Activated CD8-positive, alpha-beta memory T cell treated with anti-CD3 and anti-CD28 coated beads, Interleukin-2, amount 50 U/mL, for 4 hours (primary cell): ENCODE measurements at places on chromosomes 1 and 21.

DNA sequence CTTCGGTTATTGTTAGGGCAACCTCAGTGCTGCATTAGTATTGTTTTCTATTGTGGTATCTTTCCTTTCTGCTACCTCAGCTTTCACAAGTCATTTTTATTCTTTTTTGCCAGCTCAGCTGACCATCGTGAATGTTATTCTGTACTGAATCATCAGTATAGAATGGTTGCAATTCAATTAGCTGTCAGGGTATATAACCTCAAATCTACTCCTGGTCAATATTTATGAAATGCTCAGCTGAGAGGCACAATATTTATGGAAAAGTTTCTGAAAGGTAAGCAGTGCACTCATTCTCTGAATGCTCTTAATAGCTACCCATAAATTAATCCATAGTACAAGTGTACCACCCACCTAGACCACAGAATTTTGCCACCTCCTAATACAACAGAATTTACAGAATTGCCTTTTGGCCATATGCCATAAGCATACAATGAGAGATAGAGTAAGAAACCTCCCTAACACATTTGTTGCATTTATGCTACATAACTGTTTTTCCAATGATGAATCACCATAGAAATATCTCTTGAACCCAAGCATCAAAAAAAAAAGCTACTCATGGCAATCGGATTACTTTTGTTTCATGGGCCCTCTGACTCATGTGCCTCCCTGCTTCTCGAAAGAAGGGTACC lies 732.6 kb upstream of the CHRM3 start:
- no peak for DNase-seq

- no peak for DNase-seq
Measured at GRCh38 chr1:186304982-186305949, 69.8 kb downstream of the TPR start.

DNA sequence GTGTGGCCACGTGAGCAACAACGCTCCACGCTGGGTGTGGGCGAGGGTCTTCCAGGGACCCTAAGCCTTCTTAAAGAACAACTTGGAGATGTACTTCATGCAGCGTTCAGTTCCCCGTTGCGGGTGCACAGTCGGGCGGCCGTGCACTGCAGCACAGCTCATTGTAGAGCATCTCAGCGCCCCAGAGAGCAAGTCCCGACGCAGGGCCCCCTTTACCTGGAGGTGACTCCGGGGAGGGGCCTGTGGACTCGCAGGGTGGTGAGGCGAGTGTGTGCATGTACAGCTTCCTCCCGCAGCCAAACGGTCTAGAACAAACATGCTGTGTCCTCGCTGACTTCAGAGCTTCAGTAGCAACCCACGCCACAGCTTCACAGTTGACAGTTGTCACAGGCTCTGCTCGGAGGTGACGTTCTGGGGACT lies 19.5 kb downstream of the RRP1 start:
- no peak for DNase-seq

GRCh38 chr1:93753791-93754763 lies 72.4 kb upstream of the BCAR3 start:
- no peak for DNase-seq

DNA sequence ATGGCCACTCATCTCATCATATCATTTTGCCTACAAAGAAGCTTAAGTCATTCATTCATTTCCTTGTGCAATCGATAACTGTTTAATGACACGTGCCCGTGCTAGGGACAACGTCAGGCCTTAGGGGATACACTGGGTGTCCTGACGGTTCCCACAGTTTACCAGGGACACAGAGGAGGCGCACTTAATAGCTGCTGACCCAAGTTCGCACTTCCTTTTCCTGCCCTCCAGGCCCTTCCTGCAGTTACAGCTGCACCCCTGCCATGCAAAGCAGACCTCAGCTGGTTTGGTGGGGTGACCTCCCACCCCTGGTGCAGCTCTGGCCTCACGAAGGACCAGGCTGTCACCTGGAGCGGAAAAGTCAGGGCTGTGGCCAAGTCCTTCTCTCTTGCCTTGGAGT lies 4.2 kb downstream of the SPATA21 start:
- DNase-seq, result no peak

DNA sequence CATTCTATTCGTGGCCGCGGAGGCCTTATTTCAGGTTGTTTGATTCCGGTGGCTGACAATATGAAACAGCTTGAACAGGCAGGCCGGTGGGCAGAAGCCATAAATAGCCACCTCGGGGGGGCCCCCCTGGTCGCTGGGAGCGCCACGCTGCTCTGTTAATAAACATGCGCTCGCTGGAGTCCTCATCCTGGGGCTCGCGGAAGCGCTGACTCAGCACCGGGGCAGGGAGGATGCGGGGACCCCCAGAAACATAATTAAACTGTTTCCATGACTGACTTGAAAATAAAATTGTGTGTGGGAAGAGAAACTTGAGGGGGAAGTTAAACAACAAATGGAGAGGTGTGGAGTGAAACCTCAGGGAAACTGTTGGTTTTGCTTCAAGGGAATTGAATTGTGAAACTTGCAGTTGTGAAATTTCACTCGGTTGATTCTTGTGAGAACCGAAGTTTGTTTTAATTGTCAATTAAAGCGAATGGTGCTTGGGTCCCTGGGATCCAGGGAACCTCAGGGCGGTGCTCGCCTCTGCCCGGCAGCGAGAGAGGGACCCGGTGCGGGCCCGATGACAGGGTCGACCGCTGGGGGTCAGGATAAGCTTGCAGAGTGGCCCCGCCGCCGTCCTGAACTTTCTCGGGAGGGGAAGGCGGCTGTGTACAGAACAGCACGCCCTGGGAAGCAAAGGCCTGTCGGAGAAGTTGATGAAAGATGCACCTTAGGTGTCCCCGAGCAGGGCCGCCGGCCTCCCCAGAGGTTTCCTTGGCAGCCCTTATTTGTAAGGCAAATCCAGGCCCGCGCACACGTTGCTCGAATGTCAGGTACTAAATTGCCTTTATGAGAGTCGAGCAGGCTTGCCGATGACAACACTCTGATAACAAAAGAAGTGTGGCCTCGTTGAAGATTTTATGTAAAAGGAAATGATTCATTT lies 176.9 kb upstream of the LMO4 start:
- DNase-seq, result peak; percentile 35

DNA sequence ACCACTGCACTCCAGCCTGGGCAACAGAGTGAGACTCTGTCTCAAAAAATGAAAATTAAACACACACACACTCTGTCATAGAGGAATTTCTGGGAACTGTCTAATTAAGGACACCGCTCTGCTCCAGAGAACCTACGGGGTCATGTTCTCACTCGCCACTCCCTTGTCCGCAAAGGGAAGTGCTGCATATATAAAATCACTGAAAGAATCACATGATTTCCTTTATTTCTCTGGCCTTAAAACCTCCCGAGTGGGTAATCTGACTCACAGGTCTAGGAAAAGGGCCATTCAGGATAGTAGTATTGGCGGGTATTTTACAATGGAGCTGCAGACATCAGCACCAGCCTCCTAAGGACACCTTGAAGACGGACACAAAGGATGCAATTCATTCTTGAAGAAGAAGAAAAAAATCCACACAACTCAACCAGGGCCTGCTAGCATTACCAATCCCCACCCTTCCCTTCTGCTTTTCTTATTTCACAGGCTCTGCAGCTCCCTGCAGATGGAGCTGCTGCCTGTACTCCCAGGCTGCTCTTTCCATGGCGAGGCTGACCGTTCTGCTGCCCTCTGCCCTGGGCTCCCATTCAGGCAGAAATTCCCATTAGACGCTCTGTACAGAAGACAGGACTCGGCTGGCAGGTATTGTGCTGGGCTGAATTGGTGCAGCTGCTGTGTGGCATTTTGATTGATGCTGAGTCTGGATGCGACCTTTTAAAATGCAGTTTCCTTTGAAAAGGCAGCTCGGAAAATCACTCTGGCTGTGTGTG lies 53.3 kb upstream of the FAM89A start:
- no peak for DNase-seq

GRCh38 chr1:18640228-18641004 lies 9.8 kb downstream of the PAX7 start:
- no peak for DNase-seq

DNA sequence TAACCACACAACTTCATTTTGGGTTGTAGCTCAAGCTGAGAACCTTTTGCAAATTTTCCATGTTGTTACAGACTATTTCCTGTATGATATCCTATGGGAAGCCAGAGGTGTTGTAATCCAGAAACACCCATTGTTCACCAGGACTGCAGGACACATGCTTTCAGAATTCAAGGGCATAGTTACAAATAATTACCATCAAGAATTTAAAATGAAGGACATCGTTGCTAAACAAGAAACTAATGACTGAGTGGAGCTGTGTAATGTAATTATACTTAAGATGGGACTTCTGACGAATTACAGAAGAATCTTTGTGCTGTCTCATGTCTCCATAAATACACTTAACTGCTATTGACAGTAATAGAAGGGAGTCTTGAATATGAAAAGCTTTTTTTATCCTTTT lies 47.6 kb upstream of the HOOK1 start:
- no peak for DNase-seq

DNA sequence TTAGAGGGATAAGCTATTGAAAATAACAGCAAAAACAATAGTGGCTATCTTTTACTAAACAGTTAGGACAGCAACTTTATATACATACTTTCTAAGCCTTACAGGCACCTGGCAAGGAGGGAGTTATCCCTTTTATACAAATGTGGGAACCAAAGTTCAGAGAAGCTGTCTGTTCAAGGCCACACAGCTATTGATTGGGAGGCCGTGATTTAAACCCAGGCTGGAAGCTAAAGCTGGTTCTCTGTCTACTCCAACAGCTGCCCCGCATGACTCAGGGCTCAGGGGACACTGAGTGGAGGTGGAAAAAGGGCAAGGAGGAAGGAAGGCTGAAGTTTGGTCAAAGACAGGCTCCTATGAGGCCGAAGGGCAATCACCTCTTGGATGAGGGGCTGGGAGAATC lies 26.7 kb downstream of the KCNA2 start:
- DNase-seq, result no peak

DNA sequence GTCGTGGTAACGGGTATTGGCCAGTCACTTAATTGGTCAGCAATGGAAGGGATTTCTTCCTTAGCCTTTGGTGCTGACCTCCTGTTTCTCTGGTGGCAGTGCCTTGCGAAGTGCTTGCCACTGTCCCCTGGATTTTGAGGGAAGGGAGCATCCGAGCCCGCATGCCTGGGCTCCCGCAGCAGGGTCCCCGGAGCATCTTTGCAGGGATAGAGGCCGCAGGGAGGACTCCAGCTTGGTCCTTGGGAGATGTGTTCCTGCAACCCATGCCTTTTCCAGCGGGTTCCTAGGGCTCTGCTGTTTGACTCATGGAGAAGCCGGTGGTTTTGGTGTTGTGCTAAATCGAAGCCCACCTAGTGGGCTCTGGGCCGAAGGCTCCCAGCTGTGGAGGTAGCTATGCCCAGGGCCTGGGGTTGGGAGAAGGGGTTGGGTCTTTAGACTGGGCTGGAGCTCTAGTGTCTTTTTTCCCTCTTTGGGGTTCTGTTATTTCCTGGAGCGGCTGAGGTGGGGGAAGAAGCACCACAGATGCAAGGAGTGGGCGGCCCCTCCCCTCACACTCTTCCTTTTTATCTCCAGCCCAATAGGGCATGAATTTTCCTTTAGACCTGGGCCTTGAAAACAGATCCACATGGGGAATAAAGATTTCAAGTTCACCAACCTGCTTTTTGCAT lies 39.0 kb downstream of the PIK3CD start:
- DNase-seq, result no peak

- DNase-seq, result no peak
Measured at GRCh38 chr21:44067011-44067839, 40.0 kb upstream of the PWP2 start.

DNA sequence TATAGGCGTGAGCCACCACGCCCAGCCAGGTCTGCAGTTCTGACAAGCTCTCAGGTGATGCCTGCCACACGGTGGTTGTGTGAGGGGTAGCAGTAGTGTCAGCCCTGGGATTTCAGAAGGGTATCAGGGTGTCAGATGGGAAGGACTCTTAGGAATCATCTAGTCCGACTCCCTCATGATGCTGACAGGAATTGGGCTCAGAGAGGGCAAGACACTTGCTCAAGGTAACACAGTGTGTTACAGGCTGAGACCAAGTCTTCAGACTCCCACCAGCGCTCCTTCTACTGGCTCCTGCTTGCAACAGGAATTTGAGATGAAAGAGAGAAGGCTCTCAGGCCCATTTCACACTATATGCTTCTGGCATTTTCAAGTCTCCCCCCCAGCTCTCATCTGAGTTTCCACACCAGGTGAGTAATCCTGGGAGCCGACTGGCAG lies 6.9 kb downstream of the HTR1D start:
- no peak for DNase-seq

DNA sequence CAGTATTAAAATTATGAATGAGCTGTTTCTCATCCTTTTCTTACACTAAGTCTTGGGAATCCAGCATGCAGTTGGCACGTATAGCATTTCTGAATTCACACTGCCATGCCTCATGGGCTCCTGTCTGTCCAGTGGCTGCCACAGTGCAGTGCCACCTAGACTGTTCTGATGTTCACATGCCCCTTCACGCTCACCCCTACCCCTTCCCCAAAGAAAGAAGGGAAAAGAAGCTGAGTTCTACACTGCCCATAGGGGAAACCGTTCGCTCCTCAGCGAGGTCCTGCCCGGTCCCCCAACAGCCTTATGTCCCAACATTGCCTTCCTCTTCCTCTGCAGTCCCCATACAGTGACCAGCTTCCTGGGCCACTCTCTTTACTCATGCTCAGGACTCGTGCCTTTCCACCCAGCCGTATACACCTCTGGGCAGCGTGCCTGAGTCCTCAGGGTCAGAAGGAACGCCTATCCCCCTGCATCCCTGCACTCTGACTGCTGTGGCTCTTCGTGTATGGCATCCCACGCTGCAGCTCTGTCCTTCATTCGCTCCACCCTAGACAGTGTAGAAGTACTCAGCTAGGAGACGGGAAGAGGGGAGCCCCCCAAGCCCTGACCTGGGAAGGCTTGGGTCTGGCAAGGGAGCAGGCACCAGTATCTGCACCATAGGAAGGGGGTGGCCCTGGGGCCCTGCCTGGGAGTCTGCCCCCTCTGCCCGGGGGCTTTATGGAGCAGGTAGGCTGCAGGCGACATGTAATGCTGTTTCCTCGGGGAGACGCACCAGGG lies 24.1 kb upstream of the ARF1 start:
- DNase-seq, result no peak

DNA sequence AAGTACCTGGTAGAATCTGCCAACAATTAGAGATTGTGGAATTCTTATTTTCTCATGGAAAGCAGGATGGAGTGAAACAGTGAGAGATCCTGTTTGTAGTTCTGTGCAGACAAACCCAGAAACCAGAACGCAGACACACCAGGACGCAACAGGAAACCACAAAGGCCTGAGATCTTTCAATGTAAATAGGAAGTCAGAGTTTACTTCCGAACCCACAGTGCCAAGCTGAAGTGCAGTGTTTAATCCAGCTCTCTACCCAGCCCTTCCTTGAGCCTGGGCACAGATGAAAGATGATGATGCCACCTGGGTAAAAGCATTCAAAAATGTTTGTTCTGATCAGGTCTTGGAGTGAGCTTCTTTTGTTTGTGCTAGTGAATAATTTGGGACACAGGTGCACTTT lies 244.2 kb upstream of the HOOK1 start:
- DNase-seq, result no peak
